Endothelial cell of umbilical vein (primary cell): ENCODE measurements at places on chromosomes 3 and 15.

DNA sequence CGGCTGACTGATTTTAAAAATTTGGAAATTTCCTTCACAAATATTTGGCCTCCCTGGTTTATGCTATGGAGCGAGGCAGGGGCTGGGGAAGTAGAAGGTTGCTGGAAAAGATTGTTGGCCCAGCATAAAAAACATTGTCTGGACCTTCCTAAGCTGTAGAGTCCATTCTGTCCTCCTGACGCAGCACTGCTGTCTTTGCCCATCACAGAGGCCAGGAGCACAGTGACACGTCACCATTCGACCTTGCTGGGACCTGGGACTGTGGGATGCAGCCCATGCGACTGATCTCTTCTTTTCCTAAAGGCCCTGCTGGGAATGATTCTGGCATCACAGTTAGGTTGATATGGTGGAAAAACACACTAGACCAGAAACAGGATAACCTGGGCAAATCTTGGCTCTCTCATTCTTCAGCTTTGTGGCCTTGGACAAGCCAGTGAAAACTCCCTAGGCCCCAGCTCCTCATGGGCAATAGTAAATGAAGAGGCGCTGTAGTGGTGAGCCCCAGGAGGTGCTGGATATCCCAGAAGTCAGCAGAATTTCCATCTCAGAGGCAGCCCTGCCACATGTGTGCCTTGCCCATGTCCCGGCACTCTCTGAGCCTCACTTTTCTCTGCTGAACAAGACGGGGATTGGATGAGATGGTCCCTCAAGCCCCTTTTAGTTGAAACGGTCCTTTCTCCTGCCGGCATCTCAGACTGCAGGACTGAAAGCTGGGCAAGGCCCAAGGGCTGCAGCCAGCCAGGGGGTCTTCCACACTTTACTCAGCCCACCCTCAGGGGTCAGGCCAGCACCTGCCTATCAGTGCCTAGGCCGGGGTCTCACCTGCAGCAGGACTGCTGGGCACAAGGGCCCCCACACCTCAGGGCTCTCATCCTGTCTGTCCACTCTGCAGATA, 69.6 kb downstream of the SENP2 start:
- peaks cover 16% of the 10 kb centered on the region for H3K36me3 ChIP-seq
- H3K27me3 ChIP-seq = no peaks in the 10 kb centered on the region
- peaks cover 53% of the 10 kb centered on the region for H3K4me1 ChIP-seq
- no peak for DNase-seq

GRCh38 chr15:40239693-40240618, 1.1 kb downstream of the PAK6 start:
- no peak overlapping the region for H3K27ac ChIP-seq
- H3K36me3 ChIP-seq = no peaks in the 10 kb centered on the region
- H3K4me1 ChIP-seq = peaks cover 4% of the 10 kb centered on the region
- peaks cover 15% of the 10 kb centered on the region for H3K27me3 ChIP-seq
- no peak overlapping the region for H3K4me3 ChIP-seq

DNA sequence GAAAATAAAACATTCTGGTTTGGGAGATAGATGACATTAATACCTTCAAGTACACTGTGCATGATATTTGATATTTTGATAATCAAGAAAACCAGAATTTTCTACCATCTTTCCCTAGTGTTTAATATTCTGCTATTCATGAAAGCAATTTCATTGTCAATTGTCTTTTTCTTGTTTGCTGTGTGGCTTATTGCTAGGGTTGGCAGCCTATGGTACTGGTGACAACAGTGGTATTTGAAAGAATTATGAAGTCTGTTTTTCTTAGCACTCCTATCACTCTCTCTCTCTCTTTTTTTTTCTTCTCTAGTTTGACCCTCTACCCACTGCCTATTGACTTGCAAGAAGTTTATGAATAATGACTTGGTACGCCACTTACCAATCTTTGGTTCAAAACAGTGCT, 15.4 kb downstream of the RNF13 start:
- no peak for DNase-seq
- no peaks in the 10 kb centered on the region for H3K27me3 ChIP-seq
- no peaks in the 10 kb centered on the region for H3K36me3 ChIP-seq
- H3K27ac ChIP-seq = no peak overlapping the region
- H3K4me3 ChIP-seq = no peak overlapping the region

GRCh38 chr3:45985532-45986302, 9.9 kb downstream of the FYCO1 start:
- DNase-seq = no peak
- H3K4me3 ChIP-seq = no peak overlapping the region
- peaks cover 38% of the 10 kb centered on the region for H3K4me1 ChIP-seq
- H3K36me3 ChIP-seq = peaks cover 12% of the 10 kb centered on the region

GRCh38 chr3:194019398-194020165, 116.4 kb upstream of the HES1 start:
- no peak for DNase-seq
- H3K27me3 ChIP-seq = no peaks in the 10 kb centered on the region
- no peaks in the 10 kb centered on the region for H3K4me1 ChIP-seq
- no peak overlapping the region for H3K4me3 ChIP-seq

DNA sequence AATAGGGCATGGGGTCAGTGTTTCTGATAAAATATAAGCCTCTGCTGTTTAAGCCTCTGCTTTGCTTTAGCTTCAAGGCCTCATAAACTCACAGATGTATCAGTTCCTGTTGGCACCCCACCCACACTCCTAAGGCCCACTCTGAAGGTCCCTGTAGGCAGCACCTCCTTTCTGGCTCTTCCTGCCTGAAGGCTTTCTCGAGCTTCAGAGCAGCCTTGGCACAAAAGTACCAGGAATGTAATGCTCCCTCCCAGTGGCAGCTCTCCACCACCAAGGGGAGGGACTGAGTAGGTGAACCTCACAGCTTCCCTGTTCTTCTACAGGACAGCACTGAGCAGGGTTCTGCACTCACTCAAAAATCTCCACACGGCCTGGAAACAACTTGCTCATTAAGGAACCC, 102.2 kb downstream of the ABHD5 start:
- no peak for DNase-seq
- no peaks in the 10 kb centered on the region for H3K4me1 ChIP-seq
- peaks cover 17% of the 10 kb centered on the region for H3K27me3 ChIP-seq
- H3K4me3 ChIP-seq = no peak overlapping the region

DNA sequence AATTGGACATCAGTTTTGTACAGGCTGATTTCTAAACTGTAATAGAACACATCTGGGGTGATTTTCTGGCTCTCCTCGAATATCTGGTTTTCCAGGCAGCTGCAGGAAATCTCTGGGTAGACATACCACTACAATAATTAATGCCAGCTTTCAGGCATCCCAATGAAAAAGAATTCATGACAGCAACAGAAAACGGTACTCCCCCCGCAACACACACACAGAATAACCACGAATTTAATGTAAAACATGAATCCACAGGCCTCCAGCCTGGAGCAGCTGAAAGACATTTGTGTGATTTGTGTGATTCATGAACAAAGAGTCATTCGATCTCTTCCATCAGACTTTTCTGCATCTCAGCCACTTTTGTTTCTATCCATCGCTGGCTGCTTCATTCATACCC, 262.2 kb downstream of the MAGI1 start:
- no peaks in the 10 kb centered on the region for H3K36me3 ChIP-seq
- H3K4me1 ChIP-seq = no peaks in the 10 kb centered on the region
- H3K27ac ChIP-seq = no peak overlapping the region
- no peak for DNase-seq

DNA sequence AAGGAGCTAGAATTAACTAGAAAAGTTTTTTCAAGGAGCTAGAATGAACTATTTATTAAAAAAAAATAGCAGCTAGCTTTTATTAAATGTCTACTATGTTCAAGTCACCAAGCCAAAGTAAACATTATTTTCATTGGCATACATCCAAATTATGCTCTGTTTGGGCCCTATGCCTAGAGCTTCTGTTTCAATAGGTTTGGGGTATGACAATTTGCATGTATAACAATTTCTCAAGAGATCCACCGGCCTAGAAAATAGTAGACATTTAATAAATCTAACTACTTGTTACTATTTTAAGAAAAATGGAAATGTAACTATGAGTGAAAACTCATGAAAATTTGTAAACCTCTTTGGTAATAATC, 8.0 kb downstream of the GABRR3 start:
- no peak overlapping the region for H3K4me3 ChIP-seq
- no peaks in the 10 kb centered on the region for H3K36me3 ChIP-seq
- no peak overlapping the region for H3K27ac ChIP-seq

GRCh38 chr3:94460931-94461330, 398.1 kb downstream of the NSUN3 start:
- no peak for DNase-seq
- no peak overlapping the region for H3K4me3 ChIP-seq
- no peaks in the 10 kb centered on the region for H3K27me3 ChIP-seq
- H3K27ac ChIP-seq = no peak overlapping the region
- no peaks in the 10 kb centered on the region for H3K36me3 ChIP-seq

DNA sequence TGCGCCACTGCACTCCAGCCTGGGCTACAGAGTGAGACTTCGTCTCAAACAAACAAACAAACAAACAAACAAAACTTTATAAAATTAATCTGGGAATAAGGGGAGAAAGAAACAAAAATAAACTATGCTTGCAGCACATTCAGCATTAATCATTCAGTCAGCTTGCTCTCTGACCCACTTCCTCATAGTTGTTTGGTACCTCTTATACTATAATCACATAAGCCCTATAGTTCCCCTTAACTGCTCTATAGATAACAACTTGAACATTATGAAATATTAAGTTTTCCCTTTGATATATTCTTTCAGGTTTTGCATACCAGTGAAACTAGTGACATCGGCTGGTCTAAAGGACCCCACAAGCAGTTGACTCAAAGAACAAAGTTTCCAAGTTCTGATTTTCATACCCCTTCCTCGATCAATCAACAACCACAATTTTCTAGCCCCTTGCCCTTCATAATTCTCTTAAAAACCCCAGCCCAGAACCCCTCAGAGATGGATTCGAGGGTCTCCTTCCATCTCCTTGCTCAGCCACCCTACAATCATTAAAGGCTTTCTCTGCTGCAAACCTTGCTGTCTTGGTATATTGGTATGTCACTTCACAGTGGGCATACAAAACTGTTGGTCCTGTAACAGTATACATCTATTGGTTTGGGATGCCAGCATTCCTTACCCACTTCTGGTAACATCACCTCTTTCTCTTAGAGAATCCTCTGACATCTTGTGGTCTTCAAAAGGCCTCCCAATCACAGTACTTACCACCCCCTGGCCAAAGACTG, 26.4 kb downstream of the BCL2L10 start:
- H3K27ac ChIP-seq = no peak overlapping the region
- H3K4me3 ChIP-seq = no peak overlapping the region
- H3K27me3 ChIP-seq = no peaks in the 10 kb centered on the region
- no peaks in the 10 kb centered on the region for H3K36me3 ChIP-seq
- peaks cover 4% of the 10 kb centered on the region for H3K4me1 ChIP-seq

DNA sequence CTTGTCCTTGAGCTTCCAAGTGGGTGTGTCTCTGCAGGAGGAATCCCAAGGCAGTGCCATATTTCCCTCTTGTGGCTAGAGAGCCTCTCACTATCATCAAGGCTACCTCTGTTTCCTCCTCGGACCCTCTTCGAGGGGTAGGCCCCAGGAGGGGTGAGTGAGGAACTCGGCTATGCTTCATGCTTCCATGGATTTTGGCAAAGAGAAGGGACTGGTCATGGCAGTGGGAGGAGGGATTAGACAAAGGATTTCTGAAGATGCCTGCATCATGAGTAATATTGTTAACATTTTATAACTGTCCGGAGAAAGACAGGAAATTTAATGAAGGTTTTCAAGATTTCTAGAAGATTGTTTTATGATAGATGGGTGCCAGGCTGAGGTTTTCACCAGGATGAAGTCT, 241.5 kb downstream of the CLSTN2 start:
- H3K27ac ChIP-seq = no peak overlapping the region
- no peaks in the 10 kb centered on the region for H3K27me3 ChIP-seq
- no peak for DNase-seq
- H3K4me3 ChIP-seq = no peak overlapping the region

DNA sequence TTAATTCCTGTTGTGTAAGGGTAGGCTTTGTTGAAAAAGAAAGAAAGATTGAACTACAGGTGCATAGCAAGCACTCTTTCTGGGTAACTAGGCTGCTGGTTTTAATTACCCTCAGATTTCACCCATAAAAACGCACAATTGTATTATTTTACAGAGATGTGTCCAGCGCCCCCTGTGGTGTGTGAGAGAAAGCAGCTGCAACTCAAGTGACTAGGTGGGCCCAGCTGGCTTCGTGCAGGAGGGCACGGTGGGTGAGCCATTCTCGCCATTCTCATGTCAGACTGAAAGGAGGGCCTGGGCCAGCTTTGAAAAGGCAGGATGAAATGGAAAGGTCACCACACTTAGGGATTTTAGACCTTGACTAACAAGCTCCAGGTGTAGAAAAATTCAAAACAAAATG, 122.6 kb downstream of the LRIG1 start:
- H3K36me3 ChIP-seq = peaks cover 12% of the 10 kb centered on the region
- peaks cover 10% of the 10 kb centered on the region for H3K4me1 ChIP-seq
- no peak overlapping the region for H3K27ac ChIP-seq
- no peaks in the 10 kb centered on the region for H3K27me3 ChIP-seq
- peak; percentile 49 for DNase-seq
- H3K4me3 ChIP-seq = no peak overlapping the region

GRCh38 chr3:82002491-82002890, 241.0 kb upstream of the GBE1 start:
- no peak overlapping the region for H3K4me3 ChIP-seq
- no peak overlapping the region for H3K27ac ChIP-seq
- H3K4me1 ChIP-seq = no peaks in the 10 kb centered on the region
- DNase-seq = no peak
- no peaks in the 10 kb centered on the region for H3K27me3 ChIP-seq

DNA sequence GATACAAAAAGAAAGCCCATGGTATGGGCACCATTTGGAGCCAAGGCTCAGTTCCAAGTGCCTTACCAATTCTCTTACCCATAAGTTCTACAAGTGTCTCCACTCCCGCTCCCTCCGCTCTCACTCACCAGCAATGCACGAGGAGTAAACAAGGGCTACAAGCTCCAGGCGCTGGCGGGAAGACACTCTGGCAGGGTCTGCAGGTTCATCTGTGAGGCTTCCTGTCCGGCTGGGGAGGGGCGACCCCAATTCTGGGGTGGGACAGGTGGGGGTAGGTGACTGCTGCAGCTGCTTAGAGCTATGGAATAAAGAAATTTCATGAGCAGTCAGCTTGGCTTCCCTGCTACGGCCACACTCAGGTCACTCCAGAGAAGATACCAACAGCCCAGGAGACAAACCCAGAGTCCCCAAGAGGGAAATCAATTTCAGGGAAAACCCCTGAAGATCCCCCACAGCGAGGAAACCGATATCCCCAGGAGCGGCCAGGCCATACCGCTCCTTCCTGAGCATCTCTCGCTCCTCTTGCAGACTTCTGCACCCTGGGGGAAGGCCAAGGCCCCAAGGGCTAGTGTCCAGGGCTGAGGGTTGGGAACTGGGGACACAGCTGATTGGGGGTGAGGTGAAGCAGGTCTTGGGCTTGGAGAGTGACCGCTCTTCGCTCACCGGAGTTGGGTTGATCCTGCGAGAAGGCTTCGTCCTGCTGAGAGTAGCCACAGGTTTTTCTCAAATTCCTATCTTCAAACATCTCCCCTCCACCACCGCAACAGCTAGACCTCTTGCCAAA, 1.4 kb downstream of the CDAN1 start:
- no peak for DNase-seq
- no peak overlapping the region for H3K27ac ChIP-seq
- H3K4me3 ChIP-seq = peak overlapping the region; percentile 47

GRCh38 chr3:40337136-40338108, 27.9 kb downstream of the EIF1B start:
- H3K4me3 ChIP-seq = no peak overlapping the region
- H3K36me3 ChIP-seq = no peaks in the 10 kb centered on the region
- no peaks in the 10 kb centered on the region for H3K4me1 ChIP-seq
- H3K27ac ChIP-seq = no peak overlapping the region
- peaks cover 3% of the 10 kb centered on the region for H3K27me3 ChIP-seq
- DNase-seq = no peak
